NCI-H510A (cell line): ENCODE measurements at places on chromosomes 3 and 15.

GRCh38 chr15:42214600-42214999 is 6.5 kb upstream of the VPS39 start:
- DNase-seq = no peak

DNA sequence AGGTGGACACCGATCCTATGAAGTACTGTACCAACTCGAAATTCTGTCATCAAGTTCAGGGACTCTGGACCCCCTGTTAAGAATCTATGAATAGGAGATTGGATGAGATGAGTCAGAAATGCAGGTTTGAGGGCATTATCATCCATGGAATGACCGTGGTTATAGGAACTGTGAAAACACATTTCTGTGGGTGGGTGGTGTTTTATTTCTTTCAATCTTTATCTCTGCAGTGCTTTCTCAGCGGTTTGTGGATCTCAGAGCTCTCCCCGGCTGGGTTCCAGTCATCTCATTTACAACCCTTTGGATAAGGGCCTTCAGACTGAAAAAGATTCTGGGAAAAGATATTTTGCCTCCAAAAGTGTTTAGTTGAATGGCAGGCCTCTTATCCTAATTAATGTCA is 5.4 kb upstream of the ABHD17C start:
- no peak for DNase-seq

GRCh38 chr3:194439881-194440550 is 41.0 kb upstream of the GP5 start:
- DNase-seq = peak; percentile 85

DNA sequence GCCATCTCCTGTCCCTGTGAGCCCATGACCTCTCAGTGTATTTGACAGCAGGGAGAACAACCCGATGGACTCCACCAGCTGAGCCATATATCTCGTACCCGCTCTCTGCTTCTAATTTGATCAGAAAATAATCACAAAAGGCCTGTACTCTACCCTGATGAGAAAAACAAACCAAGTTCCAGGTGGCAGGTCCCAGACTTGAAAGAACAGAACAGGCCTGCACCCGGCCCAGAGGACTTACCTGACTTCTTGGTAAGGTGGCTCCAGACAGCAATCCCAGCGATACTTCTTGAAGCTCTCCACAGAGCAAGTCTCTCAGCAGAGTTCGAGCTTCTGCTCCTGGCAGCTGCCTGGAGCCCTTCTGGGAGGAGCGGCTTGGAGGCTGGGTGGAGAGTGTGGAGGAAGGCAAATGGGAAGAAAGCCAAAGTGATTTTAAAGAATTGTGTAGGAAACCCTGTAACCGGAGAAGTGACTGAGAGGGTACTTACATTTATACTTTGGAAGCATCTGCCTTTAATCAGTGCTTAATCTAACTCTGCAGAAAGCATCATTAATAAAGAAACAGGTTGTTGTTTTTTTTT is 91.6 kb downstream of the SCN11A start:
- DNase-seq = no peak

- DNase-seq = no peak
These were observed 561 bp downstream of the SIDT1 start for GRCh38 chr3:113532698-113533533.

GRCh38 chr15:68028137-68028887 is 25.8 kb upstream of the PIAS1 start:
- DNase-seq = no peak

GRCh38 chr3:147544290-147544689 is 135.1 kb downstream of the ZIC1 start:
- no peak for DNase-seq

DNA sequence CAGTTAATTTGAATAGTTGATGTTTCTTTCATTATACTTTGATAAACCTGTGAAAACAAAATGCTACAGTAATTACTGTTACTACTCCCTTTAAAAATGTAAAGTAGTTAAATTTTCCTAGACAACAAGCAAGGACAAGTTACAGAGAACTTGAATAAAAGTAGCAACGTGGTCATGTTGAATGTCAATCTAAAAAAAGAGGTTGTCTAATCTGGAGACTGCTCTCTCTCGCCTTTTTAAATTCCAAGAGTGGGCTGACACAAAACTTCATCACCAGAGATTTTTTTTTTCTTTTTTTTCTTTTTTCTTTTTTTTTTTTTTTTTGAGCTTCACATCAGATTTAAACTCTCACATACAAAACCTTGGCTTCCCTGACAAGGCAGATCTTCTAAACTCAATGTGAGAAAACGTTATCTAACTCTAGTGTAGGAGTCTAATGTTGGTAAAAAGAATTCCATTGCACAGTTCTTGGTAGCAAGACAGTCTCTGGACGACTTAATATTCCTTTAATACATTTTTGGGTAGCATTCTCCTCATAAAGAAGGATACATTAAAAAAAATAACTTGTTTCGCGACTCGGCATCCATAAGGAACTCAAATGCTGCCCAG is 4.1 kb downstream of the FOXP1 start:
- no peak for DNase-seq

- no peak for DNase-seq
These were observed 68.1 kb downstream of the NOX5 start for GRCh38 chr15:69082554-69082953.

DNA sequence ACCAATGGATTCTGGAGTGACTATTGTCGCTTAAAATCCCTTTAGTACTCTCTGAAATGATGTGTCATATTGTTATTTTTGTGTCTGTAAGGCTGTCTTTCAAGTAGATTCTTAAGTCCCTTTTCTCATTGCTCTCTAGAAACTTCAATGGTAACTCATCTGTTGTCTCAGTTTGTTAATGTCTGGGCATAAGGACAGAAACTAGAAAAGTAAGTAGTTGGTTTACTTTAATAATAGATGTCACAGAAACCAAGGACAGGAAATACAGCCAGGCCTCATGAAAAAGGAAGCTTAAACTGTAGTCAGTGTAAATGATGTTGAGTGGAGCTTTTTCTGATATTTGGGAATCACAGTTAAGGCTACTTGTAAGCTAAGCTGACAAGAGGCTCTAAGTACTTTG is 730.2 kb upstream of the DPPA4 start:
- DNase-seq = no peak

DNA sequence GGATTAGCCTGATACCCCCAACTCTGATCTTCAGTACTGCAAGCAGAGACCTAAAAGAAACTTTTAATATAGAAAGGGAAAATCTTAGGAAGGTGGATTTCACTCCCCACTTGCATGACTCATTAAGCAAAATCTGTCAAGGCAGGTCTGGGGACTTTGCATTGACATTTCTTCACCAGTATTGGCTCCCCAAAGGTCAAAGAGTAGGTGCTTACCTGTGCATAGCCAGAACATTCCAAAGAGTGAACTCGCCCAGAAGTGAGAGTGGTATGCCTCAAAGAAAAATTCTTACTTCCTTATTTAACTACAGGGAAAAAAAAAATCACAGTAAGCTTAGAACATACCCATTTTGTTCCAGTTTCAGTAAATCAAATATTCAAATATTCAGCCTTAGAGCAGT is 140.9 kb upstream of the TP63 start:
- no peak for DNase-seq

GRCh38 chr3:33202711-33203457 is 15.7 kb downstream of the SUSD5 start:
- DNase-seq = no peak

DNA sequence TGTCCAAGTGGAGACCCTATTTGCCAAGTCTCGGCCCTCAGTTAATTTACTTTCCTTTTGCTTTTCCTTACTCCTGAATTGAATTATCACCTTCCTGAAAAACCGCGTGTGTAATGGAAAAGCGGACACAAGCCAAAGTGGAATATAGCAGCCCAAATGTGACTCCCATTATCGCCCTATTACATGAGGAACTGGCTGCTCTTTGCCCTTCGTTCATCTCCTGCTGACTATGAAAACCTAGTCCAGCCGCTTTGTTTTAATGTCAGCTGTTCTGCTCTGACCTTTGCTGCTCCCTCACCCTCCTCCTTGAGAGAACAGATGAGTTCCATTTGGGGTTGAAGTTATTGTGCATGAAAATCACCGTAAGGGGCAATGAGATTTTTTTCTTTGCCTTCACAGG is 632.7 kb upstream of the SUCLG2 start:
- DNase-seq = no peak

GRCh38 chr15:56839099-56839498 is 79.3 kb upstream of the TCF12 start:
- no peak for DNase-seq

DNA sequence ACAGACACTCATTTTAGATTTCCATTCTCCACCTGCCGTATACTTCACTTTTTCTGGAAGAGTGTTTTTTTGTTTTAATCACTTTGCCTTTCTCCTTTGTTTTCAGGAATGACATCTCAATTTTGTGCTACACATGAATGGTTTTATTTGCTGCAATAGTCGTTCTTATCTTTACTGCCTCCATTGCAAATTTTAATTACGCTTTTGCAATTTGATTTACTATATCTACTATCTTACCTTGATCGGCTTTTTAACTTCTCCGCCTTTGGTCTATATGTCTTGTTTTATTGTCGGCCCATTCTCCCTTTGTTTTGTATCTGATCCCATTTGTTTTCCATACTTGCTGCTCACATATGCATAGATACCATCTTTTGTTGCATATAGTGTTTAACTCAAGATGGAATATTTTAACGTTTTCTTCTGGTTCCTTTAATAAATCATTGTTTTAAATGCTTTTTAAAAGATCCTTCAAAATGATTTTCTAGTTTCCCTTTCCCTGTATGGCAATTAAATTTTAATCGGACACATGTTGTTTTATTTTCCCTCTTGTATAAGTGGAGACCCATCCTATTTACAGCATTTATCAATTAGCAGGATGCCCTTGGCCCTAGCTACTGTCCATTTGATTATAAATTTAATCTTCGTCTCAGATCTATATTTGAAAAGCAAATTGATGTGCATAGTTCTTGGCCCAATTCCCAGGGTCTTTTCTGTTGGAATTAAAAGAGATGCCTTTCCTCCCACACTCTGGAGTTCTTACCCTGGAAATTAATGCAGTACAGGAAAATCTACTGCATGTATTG is 97.2 kb upstream of the CNTN4 start:
- no peak for DNase-seq
